Heart left ventricle (tissue), 16 donors: ENCODE measurements at places on chromosomes 16 and 17. TPM values are rescaled to one million over a fixed set of nuclear protein-coding genes. Genes with fewer than 3 reads are reported as not detected.
A peak's percentile ranks its signal among the peaks of the same experiment; 100 is the strongest.

- DNase-seq: no peak
These were observed 442 bp downstream of the ABCC3 start for GRCh38 chr17:50634915-50635731.

GRCh38 chr16:3101018-3101840 is 2.1 kb upstream of the ZSCAN10 start:
- DNase-seq: no peak

- DNase-seq: no peak
These were observed 36.3 kb upstream of the PRSS54 start for GRCh38 chr16:58331024-58331707.

- no peak for DNase-seq
These were observed 25.8 kb upstream of the KLHDC4 start for GRCh38 chr16:87791295-87792204.

- DNase-seq: peak; percentile 54
These were observed at the start of gene BTBD17 for GRCh38 chr17:74361230-74362068. Gene BTBD17 (minus strand): TSS chr17:74361868. CDS start chr17:74361819, 49 bp downstream.

DNA sequence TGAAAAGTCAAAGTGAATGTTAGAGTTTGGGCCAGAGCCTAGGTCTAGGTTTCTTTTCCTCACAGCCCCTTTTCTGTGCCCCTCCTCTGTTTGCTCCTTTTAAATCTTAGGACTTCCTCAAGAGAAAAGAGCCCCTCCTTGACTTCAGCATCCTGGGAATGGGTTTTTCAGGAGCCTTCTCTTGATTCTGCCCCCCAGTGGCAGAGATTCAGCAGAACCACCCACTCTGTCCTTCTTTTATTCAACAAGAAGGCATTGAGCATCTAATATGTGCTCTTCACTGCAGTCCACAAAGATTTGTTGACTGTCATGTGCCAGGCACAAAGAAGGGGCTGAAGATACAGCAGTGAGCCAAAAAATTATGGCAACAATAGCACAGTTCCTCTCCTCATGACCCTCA is 270.8 kb upstream of the CDH5 start:
- DNase-seq: no peak

- no peak for DNase-seq
These were observed 8.3 kb downstream of the WFDC1 start for GRCh38 chr16:84303023-84303422.

The TCAP gene
- total RNA-seq: 2,428 TPM

The MYO19 gene
- 13.4 TPM for total RNA-seq

The HS3ST2 gene
- total RNA-seq: 0.15 TPM

The TMEM235 gene
- not detected for total RNA-seq
